Stimulated activated CD8-positive, alpha-beta memory T cell treated with anti-CD3 and anti-CD28 coated beads, Interleukin-7, amount 100 ng/mL, for 24 hours (primary cell): ENCODE measurements at places on chromosomes 16 and 17.

DNA sequence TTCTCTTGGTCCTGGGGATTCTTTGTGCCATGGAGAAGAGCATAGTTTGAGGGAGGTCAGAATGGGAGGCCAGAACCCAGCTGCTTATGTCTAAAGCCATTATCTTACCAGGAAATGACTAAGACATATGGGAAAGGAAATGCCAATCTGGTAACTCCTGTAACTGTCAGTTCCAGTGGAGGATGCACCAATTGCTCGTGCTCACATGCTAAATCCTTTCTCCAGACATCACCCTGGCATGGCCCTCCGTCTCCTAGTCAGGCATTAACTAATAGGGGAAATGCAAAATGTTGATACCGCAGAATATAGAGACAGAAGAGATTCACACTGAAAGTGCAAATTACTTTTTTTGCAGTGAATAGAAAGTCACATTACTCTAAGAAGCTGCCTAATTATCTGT is 255.6 kb upstream of the HSBP1 start:
- no peak for DNase-seq

GRCh38 chr17:78986048-78986648 is 6.4 kb upstream of the LGALS3BP start:
- no peak for DNase-seq

GRCh38 chr16:78022347-78023060 is at the start of gene CLEC3A:
TSS of gene CLEC3A (plus strand) at chr16:78022548. CDS start at chr16:78022627, 79 bp downstream.
- no peak for DNase-seq

DNA sequence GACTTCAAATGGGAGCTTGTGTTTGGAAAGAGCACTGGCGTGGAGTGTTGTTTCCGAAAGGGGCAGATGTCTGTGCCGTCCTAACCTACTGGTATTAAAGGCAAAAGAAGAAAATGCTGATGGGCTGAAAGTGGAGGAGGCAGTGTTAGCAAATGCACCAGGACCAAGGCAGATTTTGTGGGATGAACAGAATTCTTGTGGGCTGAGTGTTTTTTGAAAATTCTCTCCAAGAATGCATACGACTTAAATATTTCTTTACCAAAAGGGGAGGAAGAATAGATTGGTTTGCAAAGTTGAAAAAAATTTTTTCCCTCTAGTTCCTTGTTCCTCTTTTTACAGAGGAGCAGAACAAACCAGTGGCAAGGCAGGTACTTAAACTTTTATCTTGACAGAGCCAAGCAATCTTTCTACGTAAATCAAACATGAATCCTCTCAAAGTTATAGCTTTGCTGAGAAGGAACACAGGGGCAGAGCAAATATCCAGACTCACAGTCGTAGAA is 16.8 kb downstream of the MARCHF10 start:
- no peak for DNase-seq

DNA sequence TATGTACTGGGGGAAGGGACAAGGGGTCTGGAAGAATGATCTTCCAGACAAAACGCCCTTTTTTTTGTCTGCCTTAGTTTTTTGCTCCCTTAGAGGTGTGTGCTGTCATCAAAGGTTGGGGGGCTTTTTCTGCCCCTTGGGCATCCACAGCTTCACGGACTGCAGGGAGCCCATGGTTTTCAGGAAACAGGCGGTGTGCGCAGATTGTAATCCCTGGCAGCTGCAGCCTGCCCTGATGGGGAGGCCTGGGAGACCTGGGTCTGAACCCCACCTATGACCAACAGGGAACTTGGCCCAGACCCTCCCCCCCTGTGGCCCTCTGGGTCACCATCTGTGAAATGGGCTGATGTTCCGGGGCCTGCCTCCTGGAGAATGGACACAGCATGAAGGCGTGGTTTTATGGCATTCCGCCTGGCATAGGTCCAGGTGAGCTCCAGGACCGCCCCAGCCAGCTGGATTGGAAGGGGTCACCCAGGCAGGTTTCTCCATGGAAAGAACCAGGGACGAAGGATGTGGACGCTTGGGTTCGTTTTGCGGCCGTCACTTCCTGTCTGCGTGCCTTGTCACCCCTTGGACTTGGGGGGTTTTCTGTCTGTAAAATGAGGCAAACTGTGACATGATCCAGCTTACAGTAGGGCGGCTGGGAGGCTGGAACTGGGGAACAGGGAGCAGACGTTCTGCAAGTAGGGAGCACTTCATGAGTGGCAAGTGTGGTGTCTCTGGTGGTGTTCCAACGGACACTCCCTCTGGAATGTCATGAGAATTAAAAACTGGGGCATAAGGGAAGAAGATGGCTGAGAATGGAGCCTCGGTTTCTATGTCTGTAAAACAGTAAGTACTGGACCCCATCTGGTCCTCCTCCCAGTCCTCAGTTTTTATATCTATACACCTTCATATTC is 1.5 kb downstream of the CPNE2 start:
- DNase-seq, result no peak

GRCh38 chr17:12584727-12585126 is 81.0 kb upstream of the MYOCD start:
- no peak for DNase-seq

DNA sequence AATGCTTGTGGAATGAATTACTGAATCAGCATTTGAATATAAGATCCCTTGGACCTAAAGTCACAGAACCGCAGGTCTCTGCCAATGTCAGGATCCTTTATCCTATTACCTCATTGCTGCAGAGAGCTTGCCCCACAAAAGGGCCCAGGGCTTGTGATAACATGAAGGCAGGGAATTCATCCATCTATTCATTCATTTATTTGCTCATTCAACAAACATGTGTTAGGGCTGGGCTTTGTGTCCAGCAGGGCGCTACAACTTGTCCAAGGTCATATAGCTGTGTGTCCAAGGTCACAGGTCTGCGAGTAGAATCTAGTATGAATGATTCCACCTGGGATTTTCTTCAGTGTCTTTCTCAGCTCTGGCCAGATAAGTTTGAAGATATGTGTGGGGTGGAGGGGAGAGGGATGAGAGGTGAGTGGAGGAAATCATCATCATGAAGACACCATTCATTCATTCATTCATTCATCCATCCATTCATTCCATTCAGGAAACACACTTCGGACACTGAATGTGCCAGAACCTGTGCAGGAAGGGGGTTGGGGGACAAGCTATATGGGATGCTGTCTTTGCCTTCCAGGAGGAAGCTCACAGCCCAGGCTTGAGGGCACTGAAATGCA is 1.3 kb upstream of the UNC45B start:
- DNase-seq, result no peak

- no peak for DNase-seq
These were observed 1.2 kb downstream of the PPP1R1B start for GRCh38 chr17:39627712-39628516.

DNA sequence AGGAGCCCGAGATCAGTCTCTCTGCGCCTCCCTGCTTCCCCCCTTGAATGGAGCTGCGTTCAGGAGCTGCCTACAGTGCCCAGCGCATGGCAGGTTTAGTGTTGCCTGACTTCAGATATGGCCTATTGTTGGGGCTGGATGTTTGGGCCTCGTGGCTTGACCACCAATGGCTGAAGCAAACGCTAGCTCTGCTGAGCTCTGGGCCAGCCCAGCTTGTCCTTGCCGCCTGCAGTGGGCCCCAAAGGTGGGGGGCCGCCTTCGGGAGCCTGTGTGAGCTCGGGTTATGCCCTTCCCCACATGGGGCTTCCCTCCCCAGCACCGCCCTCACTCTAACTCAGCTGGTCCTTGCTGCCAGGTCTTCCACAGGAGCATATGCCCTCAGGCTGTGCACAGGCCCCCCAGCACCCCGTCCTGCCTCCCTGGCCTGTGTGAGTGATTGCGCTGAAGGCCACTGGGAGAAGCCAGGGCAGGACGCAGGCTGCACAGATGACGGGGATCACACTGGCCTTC is 2.0 kb upstream of the METTL26 start:
- no peak for DNase-seq

DNA sequence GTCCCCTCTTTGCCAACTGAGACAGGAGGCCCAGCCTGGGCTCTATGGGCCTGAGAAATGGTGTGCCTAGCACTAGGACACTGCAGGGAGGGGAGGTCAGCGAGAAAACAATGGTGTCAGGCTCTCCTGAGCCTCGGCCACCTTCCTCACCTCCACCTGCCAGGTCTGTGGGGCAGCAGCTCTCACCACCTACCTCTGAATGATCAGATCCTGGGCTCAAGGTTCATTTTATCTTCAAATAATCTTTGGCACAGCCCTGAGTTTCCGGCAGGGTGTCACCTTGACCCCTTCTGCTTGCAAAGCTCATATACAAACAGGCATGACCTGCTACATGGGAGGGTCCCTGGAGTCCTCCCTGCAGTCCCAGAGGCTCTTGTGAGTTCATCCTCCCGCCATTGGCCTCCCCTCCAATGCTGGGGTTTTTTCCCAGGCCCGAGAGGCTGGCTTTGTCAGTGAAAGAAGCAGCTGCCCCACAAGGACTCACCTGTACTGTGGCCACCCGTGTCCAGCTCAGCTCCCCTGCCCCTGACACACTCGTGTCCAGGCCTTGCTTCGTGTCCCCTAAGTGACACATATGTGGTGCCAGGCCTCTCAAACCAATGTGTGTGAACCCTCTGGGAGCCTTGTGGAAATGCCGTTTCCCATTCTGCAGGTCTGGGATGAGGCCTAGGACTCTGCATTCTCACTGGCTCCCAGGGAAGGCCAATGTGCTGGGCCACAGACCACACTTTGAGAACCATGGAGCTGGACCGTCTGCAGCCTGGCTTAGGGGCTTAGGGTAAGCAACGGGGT is 176.8 kb upstream of the CIBAR2 start:
- DNase-seq, result no peak

DNA sequence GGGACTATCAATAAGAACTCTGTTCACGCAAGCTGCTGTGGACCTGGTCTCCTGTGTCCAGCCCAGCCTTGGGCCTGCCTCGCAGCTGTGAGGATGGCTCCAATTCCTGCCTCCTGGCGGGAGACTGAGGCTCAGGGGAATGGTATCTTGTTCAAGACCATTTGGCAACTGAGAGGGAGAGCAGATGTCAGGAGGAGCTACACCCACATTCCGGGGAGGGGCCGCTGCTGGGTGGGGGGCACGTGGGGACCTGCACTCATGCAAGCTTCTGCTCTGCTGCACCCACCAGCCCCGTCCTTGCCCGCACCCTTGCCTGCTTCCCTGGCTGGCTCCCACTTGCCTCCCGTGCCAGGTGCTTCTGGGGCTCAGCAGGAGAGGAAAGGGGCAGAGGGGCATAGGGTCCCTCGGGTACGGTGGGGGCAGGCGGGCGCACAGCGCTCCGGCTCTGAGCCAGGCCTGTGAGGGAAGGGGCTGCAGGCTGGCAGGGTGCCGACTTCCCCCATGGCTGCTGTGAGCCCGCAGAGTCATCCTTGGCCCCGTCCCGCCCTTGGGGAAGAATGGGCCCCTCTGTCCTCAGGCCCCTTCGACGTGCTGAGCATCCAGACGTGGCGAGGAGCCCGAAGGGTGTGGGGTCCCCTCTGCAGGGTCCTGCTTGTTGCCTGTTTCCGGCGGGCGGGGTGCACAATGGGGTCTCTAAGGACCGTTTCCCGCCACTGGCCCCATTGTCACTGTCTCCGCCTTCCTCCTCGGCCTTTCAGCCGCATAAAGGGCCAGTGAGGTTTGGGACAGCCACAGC is 2.7 kb downstream of the METRN start:
- no peak for DNase-seq

DNA sequence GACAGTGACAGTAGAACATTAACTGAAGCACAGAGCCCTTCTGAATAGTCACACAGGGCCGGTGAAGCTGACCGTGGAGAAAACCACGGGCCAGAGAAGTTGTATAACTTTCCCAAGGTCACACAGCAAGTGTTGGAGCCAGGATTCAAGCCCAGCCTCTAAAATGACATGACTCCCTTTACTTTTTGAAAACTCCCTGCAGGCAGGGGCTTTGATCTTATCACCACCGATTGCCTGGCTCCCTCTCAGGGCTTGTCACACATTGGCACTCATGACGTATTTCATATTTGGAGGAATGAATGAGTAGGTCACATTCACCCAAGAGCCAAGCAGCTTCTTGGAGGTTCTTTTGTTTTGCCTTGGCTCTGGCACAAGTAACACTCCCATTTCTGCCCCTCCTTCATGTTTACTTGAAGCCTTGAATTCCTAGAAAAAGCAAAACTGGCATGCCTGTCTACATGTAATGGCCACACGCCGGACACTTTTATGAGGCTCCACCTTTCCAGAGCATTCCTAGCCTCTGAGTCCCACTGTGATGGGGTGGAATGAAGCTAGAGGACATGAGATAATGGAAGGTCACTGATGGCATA is 13.3 kb upstream of the RBBP6 start:
- no peak for DNase-seq

DNA sequence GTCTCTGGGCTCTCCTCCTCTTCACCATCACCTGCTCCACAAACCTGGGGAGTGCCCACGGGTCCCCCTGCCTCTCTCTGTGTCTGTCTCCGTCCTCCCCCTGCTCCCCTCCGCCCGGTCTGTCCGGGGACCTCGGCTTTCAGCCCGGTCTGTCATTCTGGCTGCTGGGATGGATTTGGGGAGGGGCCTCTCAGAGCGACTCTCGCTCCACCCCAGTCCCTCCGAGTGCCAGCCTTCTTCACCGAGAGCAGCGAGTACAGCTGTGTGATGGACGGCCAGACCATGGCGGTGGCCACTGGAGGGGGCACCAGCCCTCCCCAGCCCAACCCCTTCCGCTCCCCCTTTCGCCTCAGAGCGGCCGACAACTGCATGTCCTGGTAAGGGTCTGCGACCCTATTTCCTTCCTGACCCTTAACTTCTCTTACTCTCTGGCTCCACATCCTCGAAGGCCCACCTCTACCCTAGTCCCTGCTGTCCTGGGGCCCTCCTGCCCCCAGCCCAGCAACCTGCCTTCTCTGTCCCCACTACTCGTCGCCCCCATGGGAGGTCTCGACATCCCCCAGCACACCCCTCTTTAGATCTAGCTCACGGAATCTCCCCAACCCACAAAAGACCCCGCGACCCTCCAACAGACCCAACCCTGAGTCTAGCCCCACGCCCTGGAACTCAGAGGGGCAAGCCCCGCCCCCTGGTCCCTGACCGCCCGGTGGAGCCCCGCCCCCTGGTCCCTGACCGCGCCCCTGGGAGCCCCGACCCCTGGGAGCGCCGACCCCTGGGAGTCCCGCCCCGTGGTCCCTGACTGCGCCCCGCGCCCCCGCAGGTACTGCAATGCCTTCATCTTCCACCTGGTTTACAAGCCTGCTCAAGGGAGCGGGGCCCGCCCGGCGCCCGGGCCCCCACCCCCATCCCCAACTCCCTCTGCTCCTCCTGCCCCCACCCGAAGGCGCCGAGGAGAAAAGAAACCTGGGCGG is 5.6 kb upstream of the CXCL16 start:
- DNase-seq, result no peak

DNA sequence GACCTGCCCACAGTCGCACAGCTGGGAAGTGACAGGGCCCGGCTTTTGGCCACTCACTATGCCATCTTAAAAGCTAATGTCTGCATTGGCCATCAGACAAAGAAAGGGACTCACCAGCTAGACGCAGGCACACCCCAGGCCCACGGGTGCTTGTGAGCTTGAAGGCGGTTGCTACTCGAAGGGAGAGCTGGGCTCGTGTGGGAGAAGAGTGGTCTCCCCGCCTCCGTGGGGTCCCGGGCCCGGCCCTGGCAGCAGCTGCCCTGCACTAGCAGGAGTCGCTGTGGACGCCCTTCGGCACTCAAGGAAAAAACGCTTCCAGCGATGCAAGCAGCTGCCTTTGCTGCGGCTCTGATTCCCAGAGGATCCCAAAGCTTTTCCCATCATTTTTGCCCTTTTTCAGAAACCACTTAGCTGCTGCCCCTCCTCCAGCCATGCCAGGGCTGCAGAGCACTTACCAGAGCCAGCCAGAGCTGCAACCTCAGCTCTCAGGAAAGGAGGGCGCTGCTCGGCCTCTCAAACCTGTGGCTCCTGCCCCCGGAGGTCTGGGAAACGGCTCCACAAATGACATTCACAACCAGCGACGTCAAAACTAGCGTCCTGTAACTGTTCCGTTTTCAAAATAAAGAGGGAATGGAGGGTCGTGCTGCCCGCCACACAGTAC is 12.3 kb downstream of the TRPV1 start:
- DNase-seq, result no peak

- no peak for DNase-seq
These were observed 46.3 kb downstream of the COG7 start for GRCh38 chr16:23406546-23407240.
